ENCODE measurements at places on chromosomes 7 and 10.

DNA sequence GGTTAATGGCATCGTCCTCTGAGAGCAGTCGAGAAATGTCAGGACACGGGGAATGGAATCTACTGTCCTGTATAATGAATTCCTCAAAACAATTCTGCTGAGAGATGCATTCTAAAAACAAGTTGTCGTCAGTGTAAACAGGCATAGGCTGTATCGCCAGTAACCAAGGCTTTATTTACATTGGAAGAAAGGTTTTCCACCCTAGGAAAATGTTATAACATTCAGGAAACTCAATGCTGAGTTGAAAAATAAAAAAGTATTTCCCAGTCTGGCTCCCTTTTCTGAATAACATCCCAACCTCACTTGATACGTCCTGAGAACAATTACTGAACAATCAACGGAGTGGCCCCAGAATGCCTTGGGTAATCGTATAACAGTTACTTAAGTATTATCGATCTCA, 79.6 kb upstream of the UCN3 start:
- DNase-seq: no peak

- no peak for DNase-seq
Measured at GRCh38 chr10:27319752-27320431, 79.3 kb upstream of the ACBD5 start.

DNA sequence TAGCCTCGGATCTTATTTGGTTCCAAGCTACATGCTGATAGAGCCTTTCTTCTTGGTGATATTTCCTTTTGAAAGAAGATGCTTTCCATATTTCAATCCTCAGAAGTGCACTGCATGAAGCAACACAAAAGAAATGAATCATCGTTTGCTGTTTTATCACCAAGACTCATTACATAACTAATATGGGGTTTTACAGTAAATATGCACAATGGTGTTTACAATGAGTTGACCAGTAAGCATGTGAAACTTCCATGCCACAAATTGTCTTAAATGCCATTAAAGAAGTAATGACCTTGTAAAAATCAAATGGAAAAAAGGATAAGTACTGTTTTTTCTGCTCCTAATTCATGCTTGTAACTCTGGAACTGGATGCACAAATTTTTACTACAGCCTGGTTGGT, 1017.0 kb upstream of the GHITM start:
- DNase-seq: no peak

- no peak for DNase-seq
Measured at GRCh38 chr7:158292948-158293347, 294.7 kb downstream of the PTPRN2 start.

GRCh38 chr7:151126491-151127137, 40.3 kb downstream of the AGAP3 start:
- no peak for DNase-seq

DNA sequence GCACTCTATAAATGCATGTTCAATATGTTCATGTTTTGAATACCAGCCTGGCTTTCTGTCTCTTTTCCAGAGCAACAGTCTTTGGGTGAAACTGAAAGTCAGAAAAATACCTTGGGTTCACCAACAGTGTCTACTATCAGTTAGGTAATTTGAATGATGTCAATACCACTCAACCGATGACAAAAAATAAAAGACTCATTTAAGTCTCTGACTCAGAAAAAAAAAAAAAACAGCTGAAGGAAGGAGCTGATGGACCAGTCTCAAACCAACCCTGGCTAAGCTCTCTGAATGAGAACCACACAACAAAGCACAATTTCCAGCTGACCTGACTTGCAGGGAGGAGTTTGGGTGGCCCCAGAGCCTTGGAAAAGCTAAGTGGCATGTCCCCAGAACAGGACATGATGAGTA, 42.5 kb downstream of the ABLIM1 start:
- no peak for DNase-seq

GRCh38 chr7:24816868-24817267, 59.6 kb upstream of the GSDME start:
- DNase-seq: no peak
